Activated gamma-delta T cell treated with Interleukin-2 at 50 U/mL for 16 hours (primary cell): ENCODE measurements at places on chromosomes 7 and 10.

DNA sequence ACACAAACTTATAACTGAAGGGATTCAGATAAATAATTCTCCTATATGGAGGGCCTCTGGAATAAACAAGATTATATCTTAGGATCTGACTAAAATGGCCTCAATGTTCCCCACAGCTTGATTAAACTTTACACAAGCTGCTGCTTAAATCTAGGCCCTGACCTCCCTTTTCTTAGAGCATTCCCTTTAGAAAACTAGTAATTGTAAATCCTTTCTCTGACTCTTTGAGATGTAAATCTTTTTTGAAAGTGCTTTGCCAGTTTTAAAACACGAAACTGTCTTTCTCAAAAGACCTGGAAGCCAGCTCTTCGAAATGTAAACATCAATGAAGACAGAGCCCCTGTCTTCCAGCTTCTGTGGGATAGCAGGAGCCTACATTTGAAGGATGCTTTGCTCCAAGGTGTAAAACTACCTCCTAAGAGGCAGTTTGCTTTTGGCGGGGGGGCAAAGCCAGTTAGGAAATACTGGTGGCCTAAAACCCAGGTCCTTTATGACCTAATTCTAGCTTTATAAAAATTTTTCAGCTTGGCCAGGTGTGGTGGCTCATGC is 758.7 kb downstream of the CNTNAP2 start:
- DNase-seq = no peak

DNA sequence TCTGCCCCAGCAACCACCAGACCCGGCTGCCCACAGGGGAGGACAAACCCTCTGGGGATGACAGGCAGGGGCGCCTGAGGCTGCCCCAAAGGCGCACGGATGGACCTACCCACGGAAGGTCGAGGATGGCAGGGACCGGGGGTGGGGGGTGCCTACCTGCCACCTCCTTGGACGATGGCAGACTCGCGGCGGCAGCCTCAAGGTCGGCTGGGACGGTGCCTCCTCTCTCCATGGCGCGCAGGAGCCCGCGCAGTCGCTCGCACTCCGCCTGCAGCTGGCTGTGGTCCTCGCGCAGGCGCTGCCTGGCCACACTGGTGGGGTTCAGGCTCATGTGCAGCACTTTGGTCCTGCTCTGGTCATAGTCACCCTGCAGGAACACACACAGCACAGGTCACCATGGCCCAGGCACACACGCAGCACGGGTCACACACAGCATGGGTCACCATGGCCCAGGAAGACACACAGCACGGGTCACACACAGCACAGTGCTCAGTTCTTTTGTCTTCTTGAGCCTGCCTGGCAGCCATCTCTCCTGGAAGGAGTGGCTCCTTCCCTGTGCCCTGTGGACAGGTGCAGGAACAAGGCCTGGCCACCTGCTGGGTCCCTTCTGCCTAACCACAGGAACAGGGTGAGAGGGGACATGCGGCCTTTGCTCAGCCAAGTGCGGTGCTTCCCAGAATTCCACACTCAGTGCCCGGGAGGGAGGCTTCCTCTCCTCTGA is 266.6 kb downstream of the ELFN1 start:
- no peak for DNase-seq

DNA sequence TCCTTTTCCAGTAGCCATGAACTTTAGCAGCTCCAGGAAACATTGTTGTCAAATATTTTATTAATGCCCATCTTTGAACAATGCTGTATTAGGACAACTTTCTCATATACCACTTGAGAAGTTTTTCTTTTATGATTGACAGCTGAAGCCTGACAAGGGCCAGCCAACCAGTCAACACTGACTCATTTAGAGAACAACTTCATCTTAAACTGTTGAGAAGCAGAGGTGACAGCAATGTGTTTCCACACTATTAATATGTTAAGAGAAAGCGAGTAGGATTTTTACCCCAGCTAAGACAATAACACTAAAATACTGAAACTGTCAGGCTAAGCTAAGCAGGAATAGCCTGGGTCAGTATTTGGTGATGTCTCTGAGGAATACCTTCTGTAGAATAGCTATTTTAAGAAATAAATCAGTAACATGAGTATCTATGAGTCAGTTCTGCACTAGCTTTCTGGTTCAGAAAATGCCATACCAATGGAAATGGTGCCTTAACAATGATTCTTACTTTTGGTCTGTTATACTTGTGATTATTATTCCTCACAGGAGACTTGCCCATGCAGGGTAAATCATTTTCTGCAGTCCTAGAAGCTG is 168.8 kb upstream of the POT1 start:
- DNase-seq = no peak

DNA sequence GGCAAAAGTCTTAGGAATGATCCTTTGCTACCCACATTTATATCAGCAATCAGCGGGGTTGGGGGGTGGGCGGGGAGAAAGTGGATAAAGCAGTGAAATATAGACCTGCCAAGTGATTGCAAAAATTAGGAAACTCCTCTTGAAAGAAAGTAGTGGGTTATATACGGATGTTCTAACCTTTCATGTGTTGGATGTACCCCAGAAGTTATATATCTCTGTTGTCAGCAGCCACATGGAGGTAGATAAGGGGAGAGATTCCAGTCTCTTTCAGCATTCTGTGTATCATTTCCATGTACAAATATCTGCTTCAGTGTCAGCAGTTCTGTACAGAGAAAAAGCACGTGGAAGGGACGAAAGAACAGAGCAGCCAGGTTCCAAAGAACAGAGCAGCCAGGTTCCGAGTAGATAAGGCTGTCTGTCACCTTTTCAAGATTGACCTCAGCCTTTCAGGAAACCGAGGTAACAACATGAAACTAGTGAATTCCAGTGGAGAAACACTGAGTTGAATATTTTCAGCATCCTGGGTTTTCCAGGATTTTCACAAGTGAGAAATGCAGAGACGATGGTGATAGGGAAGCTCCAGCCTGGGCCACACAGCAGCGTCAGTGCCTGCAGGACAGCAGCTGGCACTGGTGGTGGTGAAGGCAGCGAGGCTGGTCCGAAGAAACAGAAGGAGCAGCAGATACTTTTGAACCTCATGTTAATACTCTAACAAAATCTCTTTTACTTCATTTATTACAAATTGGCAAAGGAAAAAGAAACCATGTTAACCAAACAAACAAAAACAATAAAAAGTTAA is 212.3 kb downstream of the C7orf25 start:
- no peak for DNase-seq

- DNase-seq = no peak
These were observed at the start of gene CNNM1 for GRCh38 chr10:99329304-99329553. Gene CNNM1 (plus strand): TSS chr10:99329356. CDS start chr10:99329388, 32 bp downstream.

DNA sequence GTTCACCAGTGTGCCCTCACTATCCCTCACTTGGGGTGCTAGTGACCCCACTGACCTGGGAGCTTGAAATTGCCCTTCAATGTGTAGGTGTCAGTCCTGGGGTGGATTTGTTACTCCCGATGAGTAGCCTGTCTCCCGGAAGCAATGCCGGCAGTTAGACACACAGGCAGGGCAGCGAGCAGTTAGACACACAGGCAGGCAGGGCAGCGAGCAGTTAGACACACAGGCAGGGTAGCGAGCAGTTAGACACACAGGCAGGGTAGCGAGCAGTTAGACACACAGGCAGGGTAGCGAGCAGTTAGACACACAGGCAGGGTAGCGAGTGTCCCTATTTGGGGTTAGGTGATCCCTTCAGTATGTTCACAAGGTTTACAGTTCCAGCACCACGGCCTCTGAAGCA is 44.0 kb downstream of the VWA2 start:
- DNase-seq = no peak

DNA sequence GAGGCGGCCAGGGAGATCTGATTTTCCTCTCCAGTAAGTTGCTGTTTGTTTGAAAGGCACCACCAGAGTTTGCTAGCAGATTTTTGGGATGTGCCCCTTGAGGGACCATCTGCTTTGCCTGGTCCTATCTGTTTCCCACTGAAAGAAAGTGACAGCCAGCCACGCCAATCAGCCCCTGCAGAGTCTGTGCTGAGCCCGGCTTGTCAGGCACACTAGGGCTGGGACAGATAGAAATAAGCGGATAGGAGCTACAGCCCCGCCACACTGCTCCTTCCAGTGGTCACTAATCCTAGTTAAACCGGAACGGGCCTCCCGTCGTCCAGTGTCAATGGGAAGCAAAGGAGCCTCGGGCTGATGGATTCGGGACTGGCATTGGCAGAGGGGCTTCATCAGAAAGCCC is 161.9 kb upstream of the PRR15 start:
- DNase-seq = no peak

- no peak for DNase-seq
These were observed at the start of gene VSTM4 for GRCh38 chr10:49115015-49115795. Gene VSTM4 (minus strand): TSS chr10:49115522. CDS start chr10:49115485, 37 bp downstream.

DNA sequence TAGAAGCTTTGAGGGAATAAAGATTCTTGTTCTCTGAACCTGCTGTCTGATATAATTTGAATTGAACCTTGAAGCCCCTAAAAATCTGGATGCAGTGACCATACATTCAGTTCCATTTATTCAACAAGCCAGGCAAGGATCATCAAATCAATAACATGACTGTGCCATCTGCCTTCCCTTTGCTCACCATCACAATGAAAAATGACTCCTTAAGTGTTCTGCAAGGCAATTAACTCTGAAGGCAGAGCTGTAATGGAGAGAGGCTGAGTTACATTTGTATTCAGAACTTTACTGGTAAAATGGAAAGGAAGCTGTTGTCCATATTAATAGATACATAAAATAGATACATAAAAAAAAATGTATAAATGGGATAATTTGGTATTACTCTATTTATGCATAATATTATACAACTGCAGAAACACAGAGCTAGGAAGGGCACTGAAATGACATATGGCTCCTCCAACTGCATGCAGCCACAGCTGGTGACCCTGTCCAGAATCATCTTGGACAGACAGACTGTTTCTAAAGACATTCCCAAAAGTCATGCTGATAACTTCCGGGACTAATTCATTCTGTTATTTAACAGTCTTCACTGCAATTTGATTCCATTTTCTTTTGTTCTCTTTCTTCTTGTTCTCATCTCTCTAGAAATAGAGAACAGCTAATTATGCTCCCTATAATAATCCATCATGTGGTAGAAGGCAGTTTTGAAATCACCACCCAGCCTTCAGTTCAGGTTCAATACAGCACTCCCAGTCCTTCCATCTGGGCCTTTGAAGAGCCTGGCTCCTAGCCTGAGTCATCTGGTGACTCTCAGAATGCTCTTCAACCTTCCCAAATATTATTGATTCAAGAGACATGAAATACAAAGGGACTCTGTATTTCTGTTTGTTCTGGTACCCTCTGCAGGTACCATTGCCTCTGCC is 412.6 kb downstream of the GFRA1 start:
- DNase-seq = no peak
